ENCODE measurements at places on chromosomes 2 and 18.

DNA sequence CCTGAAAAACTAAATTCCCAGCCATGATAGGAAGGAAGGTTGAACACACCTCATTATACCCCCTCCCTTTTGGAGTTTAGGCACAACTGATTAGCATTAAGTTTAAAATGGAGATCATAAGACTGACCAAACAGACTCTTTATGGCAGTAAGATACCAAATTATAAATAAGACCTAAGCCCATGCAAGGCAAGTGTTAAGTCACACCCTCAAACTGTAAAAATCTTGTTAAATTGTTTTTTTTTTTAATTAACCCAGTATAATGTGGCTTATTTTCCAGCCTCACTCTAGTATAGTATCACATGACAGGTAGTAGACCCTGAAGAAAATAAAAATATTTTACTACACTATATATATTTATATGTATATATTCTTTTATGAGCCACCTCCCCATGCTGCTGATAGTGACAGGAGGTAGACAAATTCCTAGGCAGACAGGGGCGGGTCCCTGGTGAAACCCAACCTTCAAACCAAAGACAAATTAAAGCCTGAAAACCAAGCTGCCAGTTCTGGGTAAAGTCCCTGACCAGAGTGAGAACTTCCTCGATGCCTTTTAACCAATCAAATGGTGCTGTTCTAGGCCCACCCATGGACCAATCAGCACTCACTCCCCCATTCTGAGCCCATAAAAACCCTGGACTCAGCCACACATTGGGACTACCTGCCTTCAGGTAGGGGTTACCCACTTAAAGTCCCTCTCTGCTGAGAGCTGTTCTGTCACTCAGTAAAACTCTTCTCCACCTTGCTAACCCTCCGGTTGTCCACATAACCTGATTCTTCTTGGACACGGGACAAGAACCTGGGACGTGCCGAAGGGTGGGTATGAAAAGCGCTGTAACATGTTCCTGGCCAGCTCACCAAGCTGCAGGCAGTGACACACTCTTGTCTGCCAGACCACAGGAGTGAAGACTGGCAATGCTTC, 123.9 kb upstream of the B3GNT2 start:
- no peak for DNase-seq

- no peak for DNase-seq
These were observed 25.7 kb downstream of the RPE start for GRCh38 chr2:210028178-210028577.

GRCh38 chr18:75863696-75864095, 436.2 kb upstream of the SMIM21 start:
- no peak for DNase-seq

GRCh38 chr18:31876707-31877106, 66.2 kb downstream of the TRAPPC8 start:
- no peak for DNase-seq

DNA sequence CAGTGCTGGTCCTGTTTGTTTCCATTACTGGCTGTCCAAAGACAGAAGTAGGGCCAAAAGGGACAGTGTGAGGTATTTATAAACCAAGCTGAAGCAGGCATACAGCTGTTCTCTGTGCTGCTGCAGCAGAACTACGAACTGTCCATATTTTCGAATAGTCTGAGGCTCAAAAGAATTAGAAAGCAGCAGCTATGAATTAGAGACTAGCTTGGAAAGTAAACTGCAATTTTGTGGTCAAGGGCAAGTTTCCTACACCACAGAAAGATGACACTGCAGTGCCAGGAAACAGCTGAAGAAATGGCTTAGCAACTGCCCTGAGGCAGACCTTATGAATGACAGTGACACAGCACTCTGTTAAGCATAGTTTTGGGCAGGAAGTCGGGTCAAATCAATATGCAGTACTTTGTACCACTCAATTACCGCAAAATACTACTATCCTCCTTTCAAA, 125.3 kb downstream of the TMEM131 start:
- DNase-seq = no peak

- DNase-seq = no peak
These were observed 64.6 kb downstream of the NAPG start for GRCh38 chr18:10590412-10590811.

DNA sequence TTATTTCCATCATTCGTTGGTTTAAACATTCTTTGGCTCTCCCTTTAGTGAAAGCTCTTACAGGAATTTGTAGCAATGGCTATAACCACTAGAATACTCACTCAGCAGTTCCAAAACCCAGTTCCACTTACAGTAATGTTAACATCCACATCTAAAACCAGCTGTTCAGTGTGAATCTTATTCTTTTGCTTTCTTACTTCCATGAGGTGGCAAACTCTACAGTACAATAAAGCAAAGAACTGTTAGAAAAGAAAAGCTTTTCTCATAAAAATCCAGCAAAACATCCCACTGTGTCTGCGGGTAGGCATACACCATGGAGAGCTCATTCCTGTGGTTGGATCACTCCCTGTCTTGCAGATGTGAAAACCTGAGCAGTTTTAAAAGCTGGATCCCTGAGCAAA, 147.1 kb downstream of the ARHGAP28 start:
- no peak for DNase-seq

DNA sequence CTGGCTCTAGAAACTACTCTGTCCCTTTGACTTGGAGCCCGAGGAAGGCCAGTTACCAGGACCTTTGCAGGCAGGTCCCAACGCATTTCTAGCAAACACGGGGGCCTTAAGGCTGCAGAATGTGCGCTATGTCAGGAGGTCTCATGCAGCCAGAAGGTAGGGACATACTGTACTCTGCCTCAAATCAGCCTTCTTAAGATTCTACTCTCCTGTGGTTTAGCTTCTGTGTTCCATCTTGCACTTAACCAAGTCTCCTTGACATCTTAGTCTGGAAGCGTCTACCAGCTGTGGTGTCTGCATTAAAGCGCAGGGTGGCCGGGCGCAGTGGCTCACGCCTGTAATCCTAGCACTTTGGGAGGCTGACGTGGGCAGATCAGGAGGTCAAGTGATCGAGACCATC, 65.5 kb downstream of the STEAP3 start:
- no peak for DNase-seq

- DNase-seq = no peak
These were observed 143.7 kb downstream of the TPO start for GRCh38 chr2:1556776-1557466.

DNA sequence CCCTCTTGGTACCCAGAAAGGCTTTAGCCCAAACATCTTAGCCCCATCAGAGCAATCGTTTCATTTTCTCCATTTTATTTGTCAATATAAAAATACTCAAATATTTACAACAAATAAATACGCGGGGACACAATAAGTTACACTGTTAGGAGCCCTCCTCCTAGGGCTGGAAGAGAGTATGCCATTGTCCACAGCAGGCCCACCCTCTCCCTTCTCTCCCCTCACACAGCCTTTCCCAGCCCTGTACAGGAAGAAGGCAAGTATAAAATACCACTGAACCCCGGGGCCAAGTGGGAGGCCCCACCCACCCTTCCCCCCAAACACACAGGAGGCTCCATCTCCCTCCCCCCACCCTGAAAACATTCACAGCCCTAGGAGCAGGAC, 1.9 kb upstream of the ANKRD39 start:
- no peak for DNase-seq

- no peak for DNase-seq
These were observed 52.0 kb downstream of the FHOD3 start for GRCh38 chr18:36349552-36349951.

DNA sequence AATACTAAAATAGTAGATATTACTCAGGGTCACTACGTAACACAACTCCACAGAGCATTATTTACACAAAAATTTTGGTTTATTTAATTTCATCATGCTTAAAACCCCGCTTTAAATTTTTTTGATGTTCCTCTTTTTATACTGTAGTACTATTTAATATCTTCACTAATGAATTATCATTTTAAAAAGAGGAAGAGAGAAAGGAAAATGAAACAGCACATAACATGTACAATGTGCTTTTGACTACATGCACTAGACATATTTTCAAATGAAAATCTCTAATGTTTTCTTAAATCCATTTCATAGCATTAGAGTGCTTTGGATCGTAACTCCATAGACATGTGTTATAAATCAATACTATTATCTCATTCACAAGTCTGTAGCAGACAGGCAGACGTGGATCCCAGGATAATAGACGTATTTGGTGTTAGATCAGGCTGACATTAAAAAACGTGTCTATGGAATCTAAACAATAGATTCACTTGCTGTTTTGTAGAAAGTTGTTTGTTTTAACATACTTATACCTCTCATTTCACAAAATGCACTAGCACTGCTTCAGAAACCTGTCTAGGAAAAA, 897.0 kb downstream of the CPS1 start:
- no peak for DNase-seq

DNA sequence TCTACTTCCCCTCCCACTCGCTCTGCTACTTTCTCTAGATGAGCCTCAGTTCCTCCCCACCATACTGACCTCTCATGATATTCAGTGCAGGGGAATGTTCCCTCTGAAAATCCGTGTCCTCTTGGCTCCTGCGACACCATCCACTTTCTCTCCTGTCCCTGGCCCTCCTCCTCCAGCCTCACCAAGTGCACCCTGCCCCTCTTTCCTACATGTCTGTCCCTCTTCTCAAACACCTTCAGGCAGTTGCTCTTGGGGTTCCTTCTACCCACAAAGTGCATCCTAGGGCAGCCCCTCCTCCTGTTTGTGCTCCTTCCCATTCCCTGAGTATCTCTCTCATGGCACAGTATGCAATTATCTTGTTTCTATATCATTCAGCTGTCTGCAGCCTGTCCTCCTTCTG, 246.4 kb upstream of the RAB6C start:
- no peak for DNase-seq

DNA sequence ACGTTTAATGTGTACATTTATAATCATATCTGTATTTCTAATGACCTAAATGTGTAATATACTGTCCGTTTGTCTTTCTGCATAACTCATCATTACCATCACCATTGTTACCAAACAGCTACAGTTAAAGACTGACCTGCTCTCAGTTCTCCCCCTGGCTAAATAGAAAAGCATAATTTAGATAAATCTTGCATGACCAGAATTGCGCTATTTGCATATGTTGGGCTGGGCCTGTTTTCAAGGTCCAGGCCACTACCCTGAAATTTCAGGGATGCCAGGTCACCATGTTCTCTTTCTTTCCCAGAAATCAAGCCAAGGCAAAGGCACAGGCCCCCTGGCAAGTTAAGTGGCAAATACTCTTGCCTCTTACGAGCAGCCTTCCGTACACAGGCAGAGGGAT, 78.4 kb downstream of the MARCHF4 start:
- no peak for DNase-seq

- no peak for DNase-seq
These were observed 228.6 kb upstream of the DOK6 start for GRCh38 chr18:69172046-69172445.

DNA sequence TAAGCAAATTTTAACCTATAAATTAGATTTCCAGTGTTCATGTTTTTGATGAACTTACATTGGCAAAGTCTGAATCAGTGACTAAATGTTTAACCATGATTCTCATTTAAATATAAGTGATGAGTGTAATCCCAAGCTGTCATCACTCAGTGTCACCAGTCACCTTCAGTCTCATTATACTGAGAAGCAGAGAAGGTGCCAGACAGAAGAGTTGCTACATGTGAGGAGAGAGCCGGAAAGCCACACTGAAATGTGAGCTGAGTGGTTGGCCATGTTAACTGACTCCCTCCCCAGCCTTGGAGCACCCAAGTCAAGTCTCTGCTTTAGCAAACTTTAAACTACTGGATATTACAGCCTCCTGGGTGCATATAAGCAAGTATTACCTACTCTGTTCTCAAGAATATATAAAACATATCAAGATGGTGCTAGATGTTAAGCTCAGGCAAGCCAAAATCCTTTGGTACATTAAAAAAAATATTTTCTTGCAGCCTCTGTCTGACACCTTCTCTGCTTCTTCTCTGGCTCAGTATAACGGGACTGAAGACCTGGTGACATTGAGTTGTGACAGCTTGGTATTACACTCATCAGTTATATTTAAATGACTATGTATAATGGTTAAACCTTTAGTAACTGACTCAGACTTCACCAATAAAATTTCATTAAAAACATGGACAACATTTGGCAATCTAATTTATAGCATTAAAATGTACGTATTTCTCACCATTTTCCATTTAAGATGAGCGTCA, 75.8 kb upstream of the MAP3K20 start:
- no peak for DNase-seq

DNA sequence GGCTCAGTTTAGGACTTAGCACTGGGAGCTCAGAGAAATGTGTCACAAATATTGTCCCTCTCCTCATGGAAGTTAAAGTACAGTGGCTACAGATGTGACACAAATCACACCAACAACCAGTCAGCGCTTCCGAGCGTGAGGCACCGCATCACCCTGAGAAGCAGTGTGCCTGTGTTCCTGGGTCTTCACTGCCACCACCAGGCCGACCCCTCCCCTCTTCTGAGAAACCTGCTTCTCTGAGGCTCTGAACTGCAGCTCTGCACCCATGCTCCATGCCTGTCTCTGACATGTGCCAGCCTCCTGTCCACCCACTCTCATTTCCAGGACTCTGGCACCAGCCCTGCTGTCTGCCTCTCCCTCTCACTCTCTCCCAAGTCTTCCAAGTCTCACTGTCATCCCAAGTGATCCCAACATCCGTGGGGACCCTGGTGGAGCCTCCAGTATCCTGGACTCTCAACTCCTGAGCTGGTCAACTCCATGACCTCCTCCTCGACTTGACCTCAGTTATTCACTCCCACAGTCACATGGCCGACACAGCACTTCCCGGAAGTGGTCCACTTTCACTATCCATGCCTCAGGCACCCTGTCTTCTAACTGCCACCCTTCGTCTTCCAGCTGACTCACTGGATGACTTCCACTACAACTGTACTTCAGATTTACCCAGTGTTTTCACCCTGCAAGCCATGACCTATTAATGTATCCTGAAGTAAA, 73.5 kb downstream of the FBXO15 start:
- DNase-seq = no peak

- DNase-seq = no peak
These were observed 855.5 kb upstream of the SALL3 start for GRCh38 chr18:78123926-78124797.

DNA sequence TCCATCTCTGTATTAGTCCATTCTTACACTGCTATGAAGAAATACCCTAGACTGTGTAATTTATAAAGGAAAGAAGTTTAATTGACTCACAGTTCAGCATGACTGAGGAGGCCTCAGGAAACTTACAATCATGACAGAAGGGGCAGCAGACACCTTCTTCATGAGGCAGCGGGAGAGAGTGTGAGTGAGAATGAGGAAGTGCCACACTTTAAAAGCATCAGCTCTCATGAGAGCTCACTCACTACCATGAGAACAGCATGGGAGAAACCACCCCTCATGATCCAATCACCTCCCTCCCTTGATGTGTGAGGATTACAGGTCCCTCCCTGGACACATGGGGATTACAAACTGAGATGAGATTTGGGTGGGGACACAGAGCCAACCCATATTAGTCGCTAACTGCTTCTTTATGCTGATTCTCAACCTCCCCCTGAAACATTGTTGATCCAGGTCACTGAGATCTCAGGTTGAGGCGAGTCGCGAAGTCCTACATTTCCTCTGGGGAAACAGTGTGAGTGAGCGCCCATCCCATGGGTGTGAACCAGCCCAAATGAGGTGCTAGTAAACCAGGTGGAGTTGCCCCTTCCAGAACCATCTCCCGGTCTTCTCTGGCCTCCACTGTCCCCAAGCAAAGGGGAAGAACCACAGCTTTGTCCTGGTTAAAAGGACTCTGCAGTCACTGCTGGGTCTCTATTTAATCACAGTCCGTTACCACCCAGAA, 123.8 kb downstream of the CAPN13 start:
- DNase-seq = no peak

All from iPS DF 6.9 (cell line).